ENCODE measurements at places on chromosomes 12 and 14.

GRCh38 chr12:132194556-132194955 is 50.3 kb downstream of the NOC4L start:
- DNase-seq, result no peak

DNA sequence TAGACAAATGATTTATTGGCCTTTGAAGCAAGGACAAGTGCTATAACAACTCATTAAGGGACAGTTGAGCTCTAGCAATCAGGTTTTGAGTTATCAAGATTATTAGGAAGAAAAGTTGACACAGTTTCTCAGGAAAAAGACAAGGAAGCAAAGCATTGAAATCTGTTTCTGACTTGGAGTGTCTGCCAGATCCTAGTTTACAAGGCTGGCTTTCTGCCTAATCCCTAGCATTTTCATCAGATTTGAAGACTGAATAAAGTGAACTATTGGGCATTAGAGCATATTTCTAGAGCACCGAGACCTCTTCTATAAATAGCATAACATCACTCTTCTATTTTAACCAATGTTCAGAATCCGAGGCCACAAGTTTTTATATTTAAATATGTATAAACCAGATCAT is 7.0 kb downstream of the SYT1 start:
- no peak for DNase-seq

DNA sequence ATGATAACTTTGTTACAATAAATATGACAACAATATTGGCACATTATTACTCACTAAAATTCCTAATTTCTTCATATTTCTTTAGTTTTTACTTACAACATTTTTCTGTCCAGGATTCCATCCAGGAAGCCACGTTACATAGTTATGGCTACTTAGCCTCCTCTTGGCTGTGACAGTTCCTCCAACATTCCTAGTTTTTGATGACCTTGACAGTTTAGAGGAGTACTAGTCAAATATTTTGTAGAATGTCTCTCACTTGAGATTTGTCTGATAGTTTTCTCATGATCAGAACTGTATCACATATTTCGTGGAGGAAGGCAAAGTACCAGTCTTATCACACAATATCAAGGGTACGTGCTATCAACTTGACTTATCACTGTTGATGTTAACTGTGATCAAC is 29.8 kb upstream of the LIN7A start:
- no peak for DNase-seq

GRCh38 chr14:96203635-96204034 is 1.0 kb upstream of the BDKRB2 start:
- no peak for DNase-seq

DNA sequence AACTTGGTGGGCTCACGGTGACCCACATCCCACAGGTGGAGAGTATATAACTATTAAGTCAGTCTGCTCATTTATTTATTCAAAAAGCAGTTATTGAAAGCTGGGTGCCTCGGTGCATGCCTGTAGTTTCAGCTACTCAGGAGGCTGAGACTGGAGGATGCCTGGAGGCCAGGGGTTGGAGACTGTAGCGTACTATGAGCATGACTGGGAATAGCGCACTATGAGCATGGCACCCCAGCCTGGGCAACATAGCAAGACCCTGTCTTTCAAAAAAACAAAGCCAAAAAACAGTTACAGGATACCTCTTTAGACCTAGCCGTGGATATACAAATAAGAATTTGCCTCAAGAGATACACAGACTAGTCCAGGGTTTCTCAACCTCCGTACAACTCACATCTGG is 139.8 kb downstream of the ZFP36L1 start:
- DNase-seq, result no peak

DNA sequence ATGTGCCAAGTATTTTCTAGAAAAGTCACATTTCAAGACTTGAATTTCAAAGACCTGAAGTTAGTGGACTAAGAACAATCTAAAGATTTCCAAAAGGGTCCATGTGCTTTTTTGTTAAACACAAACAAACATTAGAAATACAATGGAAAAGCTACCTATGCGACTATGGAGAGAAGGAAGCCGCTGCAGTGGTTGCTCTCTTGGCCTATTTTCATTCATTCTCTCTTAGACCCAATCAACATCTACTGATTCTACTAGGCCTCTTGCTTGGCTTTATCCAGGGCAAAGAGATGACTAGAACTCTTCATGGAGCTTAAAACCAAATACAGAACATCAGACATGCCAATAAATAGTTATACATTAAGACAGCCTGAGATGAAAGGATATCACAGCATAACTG is 9.9 kb downstream of the FGD6 start:
- no peak for DNase-seq

- DNase-seq, result peak; percentile 17
These were observed 64.8 kb downstream of the WSCD2 start for GRCh38 chr12:108193917-108194316.

GRCh38 chr12:24931666-24932405 is 17.1 kb downstream of the BCAT1 start:
- no peak for DNase-seq

GRCh38 chr12:79522257-79522988 is 168.3 kb downstream of the PAWR start:
- DNase-seq, result no peak

DNA sequence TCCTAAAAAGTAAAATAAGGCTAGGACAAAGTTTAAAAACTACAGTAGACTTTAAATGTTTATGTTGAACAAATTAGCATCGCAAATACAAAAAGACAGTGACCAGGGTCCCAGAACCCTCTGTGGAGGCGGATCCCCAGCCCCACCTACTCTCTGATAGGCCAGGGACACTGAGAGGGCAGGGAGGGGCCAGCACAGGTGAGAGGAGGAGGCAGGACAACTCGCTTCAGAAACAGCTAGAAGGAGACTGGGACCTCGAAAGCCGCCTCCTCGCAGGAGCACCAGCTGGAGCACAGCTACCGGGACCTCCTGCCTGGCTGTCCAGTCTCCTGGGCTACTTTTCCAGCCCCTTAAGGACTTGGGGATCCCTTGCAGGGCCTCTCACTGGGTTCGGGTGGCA is 992 bp downstream of the DNAH10 start:
- DNase-seq, result no peak

DNA sequence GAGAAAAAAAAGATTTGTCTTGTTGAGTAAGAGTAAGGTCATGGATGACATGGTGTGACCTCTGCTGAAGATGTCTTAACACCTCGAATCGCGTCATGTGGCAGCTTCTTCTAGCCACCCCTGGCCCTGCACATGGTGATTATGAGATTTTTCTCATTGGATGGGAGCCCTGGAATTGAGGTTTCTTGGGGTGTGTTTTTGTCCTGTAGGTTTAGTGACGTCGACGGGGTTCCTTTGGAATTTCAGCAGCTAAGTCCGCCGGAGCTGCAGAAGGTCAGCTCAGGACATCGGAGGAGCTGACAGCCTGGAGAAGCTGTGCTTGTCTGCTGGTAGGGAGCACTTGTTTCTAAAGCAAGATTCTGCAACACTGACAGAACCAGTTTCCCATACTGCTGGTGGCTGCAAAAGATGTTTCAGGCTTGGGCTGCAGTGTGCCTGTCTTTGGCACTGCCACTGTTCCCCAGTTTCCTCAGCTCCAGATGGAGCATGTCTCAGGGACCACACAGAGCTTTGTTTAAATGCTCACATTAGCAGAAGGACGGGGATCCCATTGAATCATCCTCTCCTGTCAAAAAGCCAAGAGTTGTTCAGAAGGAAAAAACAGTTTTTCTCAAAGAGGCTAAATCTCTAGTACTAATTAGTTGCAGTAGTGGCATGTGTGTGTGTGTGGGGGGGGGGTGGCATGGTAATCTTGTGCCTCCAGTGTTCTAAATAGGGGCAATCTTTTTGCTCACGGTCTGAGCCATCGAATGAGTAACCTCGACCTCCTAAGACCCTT is 5.2 kb upstream of the FOS start:
- DNase-seq, result no peak

- peak; percentile 72 for DNase-seq
These were observed 3.9 kb upstream of the POC1B start for GRCh38 chr12:89529738-89530137.

GRCh38 chr12:110577864-110578693 is 5.0 kb downstream of the PPTC7 start:
- peak; percentile 69 for DNase-seq

DNA sequence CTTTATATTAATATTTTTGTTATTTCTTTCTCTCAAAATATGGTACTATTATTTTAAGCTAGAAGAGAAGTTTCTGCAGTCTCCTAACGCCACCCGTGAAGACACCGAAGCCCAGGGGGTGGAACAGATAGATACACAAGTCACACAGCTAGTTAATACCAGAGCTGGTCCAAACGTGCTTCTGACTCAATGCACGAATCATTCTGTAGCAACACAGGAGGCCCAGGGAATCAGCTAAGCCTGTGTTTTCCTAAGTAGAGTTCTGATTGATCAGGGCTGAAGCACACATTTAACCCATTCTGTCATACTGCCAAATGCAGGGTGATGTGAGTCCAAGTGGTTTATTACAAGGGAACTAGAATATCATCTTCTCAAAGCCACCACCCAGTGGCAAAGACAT is 116.9 kb upstream of the PWP1 start:
- DNase-seq, result no peak

GRCh38 chr14:41047763-41048162 is 558.9 kb upstream of the LRFN5 start:
- DNase-seq, result no peak

GRCh38 chr14:91324606-91325575 is 80.4 kb upstream of the GPR68 start:
- DNase-seq, result no peak

- no peak for DNase-seq
These were observed 55.6 kb downstream of the SMUG1 start for GRCh38 chr12:54132976-54133771.

GRCh38 chr14:21313512-21313911 is 33.6 kb downstream of the RPGRIP1 start:
- no peak for DNase-seq

GRCh38 chr14:34496679-34497513 is 34.9 kb upstream of the SPTSSA start:
- no peak for DNase-seq

DNA sequence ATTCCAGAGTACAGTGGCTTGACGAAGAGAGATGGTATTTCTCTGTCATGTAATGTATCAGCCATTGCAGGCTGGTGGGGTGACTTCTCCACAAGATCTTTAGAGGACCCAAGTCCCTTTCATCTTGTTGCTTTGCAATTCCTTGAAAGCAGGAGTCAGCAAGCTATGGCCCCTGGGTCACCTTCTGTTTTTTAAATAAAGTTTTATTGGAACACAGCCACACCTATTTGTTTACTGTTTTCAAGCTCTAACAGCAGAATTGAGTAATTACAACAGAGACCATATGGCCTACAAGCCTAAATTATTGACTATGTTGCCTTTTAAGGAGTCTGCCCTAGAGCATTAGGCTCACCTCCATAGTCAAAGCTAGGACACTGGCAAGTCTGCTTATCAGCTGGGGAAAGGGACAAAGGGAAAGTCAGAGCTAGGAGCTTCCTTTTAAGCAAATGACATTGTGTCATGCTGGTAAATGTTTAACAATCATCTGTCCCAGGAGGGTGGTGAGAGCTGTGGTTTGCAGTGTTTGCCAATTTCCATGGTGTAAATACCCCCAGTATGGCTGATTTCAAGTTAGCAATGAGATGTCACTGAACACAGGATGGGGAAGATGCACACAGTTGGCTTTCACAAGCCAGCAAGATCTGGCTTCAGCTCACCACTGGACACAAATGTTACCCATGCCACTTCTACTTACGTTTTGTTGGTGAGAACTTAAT is 87.7 kb upstream of the PWP1 start:
- no peak for DNase-seq

- DNase-seq, result no peak
These were observed 14.2 kb downstream of the ATXN2 start for GRCh38 chr12:111584959-111585358.

- no peak for DNase-seq
These were observed 55.4 kb downstream of the ASCL1 start for GRCh38 chr12:103012884-103013283.

- no peak for DNase-seq
These were observed 143.9 kb downstream of the SYNE2 start for GRCh38 chr14:63996625-63997220.

- peak; percentile 61 for DNase-seq
These were observed 66.5 kb downstream of the TBC1D30 start for GRCh38 chr12:64890873-64891468.

GRCh38 chr12:95055057-95055456 is 18.4 kb downstream of the NR2C1 start:
- DNase-seq, result no peak

GRCh38 chr12:3896356-3896755 is 23.2 kb upstream of the PARP11 start:
- DNase-seq, result no peak

GRCh38 chr14:81582420-81582819 is 48.8 kb upstream of the SEL1L start:
- no peak for DNase-seq

DNA sequence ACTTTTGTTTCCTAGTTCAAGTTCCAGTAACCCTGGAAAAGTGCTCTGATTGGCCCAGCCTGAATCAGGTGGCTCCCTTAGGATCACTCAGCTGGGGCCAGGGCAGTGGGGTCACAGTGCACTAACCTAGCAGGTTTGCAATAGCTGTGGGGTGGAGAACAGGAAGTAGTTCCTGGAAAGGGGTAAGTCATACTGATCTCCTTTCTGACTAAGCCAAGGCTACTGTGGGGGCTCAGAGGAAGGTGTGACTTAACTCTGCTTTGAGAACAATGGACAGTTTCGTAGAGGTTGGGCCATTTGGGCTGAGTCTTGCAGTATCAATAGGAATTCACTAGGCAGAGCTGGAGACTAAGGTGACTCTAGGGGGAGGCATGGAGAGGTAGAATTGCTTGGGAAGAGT is 89.4 kb downstream of the KIF26A start:
- DNase-seq, result no peak

- peak; percentile 39 for DNase-seq
These were observed 132.2 kb upstream of the NUDT4 start for GRCh38 chr12:93245543-93245942.

DNA sequence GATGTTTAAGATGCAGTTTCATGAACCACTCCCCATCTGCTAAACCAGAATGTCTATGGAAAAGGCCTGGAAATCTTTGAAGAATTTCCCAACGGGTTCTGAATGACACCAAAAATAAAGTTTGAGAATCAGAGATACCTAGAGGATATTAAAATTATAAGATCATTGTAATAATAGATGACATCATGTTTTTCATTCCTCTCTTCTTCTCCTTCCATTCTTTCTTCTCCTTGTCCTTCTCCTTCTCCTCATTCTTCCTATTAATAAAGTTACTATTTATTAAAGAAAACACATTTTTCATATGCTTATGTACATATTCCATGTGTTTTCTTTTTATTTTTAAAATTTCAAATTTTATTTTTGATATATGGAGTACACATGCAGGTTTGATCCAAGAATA is 1449.4 kb downstream of the LRFN5 start:
- DNase-seq, result no peak
